ENCODE measurements at places on chromosomes 6 and 20. TPM values are rescaled to one million over a fixed set of nuclear protein-coding genes. Genes with fewer than 3 reads are reported as not detected.

GJA10 gene
- not detected for total RNA-seq

DNA sequence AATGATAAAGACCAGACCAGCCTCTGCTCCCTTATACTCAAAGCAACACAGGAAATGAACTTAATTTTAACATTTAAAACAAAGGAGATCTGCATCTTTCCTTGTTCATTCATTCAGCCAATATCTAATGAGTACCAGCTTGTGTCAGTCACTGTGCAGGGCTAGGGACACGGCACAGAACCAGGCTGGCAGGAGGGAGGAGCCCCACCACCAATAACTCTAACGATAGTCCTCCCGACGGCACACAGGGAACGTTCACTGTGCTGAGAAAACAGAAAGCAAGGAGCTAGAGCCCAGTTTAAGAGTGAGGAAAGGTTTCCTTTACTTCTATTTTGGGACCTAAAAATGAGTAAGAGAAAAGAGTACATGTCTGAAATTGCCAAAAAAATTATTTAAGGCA is 9.9 kb downstream of the ETV7 start:
- no peak for DNase-seq

- DNase-seq = no peak
Observed at GRCh38 chr6:92826633-92827032, 592.7 kb downstream of the EPHA7 start.

CCM2L gene
- total RNA-seq = not detected

Data from fibroblast of lung (primary cell).